ENCODE measurements at places on chromosomes 12 and 14. TPM values are rescaled to one million over a fixed set of nuclear protein-coding genes. Genes with fewer than 3 reads are reported as not detected.

Gene CCDC38
- total RNA-seq = not detected

Gene TAS2R7
- not detected for total RNA-seq

Gene CD163L1
- total RNA-seq = 0.18 TPM

Gene SLC15A5
- not detected for total RNA-seq

Gene SOX5
- 11.9 TPM for total RNA-seq

Gene ACTN1
- 169 TPM for total RNA-seq

Gene RPS26
- 1,293 TPM for total RNA-seq

Gene OR5AU1
- total RNA-seq = not detected

Gene CLEC6A
- 0.21 TPM for total RNA-seq

Gene MIP
- not detected for total RNA-seq

Gene NRDE2
- total RNA-seq = 13.1 TPM

Gene MAP1LC3B2
- total RNA-seq = 2.3 TPM

Gene HSPA2
- total RNA-seq = 2.4 TPM

Gene DCTN2
- 230 TPM for total RNA-seq

Gene NPAS3
- 0.32 TPM for total RNA-seq

Gene CPNE6
- 0.12 TPM for total RNA-seq

Gene ARF6
- total RNA-seq = 22.5 TPM

Gene DENND5B
- total RNA-seq = 121 TPM

Gene CCDC63
- total RNA-seq = not detected

Gene PRH2
- total RNA-seq = not detected

Gene NOXRED1
- total RNA-seq = 0.07 TPM

Gene CLEC2D
- total RNA-seq = 4.5 TPM

Gene BCL11B
- total RNA-seq = 1.7 TPM

Gene AQP6
- 1.8 TPM for total RNA-seq

Gene GUCY2C
- total RNA-seq = not detected

Gene DBX2
- not detected for total RNA-seq

Gene SMIM41
- total RNA-seq = not detected

Gene OASL
- total RNA-seq = not detected

Gene KRT4
- not detected for total RNA-seq

Gene ANO4
- total RNA-seq = 0.33 TPM

Gene WDHD1
- 5.4 TPM for total RNA-seq

Gene PSMC6
- 151 TPM for total RNA-seq

Gene ALX1
- 5.2 TPM for total RNA-seq

Gene MMP19
- not detected for total RNA-seq

Gene DIO3
- total RNA-seq = 0.18 TPM

Gene SLCO1B1
- total RNA-seq = not detected

Gene IGFBP6
- 58.9 TPM for total RNA-seq

Gene NGB
- total RNA-seq = not detected

Gene FIGNL2
- 14.1 TPM for total RNA-seq

Gene KSR2
- 0.04 TPM for total RNA-seq

Gene POTEM
- total RNA-seq = not detected

Gene BRMS1L
- 7.0 TPM for total RNA-seq

Gene KRT78
- total RNA-seq = not detected

Gene HOXC6
- not detected for total RNA-seq

Gene LHX5
- not detected for total RNA-seq

All from cardiac muscle cell (in vitro differentiated cells and primary cell).